ENCODE measurements at places on chromosomes 1 and 21.
A peak's percentile ranks its signal among the peaks of the same experiment; 100 is the strongest.

- peak overlapping the region; percentile 98 for H3K27ac ChIP-seq
- H3K4me3 ChIP-seq: no peak overlapping the region
- H3K36me3 ChIP-seq: no peaks in the 10 kb centered on the region
- peaks cover 12% of the 10 kb centered on the region for H3K4me1 ChIP-seq
These were observed 1.5 kb upstream of the PTP4A2 start for GRCh38 chr1:31939484-31940329.

DNA sequence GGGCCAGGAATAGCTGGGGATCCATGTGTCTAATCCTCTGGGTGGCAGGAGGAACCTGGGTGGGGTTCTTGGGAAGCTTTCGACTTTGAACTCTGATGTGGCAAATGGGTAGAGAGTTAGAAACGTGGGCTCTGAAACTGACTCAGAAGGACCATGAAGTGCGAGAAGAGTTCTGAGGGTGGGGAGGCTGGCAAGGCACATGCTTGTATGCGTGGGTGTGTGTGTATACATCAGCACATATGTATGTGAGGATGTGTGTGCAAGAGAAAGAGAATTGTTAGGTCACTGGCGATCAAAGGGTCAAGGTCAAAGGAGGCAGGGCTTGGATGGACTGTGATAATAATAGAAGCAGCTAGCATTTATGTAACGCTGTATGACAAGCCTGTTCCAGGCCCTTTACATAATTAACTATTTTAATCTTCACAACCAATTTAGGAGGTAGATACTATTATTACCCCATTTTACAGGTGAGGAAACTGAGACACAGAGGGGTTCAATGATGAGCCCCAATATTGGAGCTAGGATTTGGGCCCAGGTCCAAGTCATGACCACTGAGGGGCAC lies 84.5 kb upstream of the POU3F1 start:
- no peaks in the 10 kb centered on the region for H3K27me3 ChIP-seq
- no peak overlapping the region for H3K4me3 ChIP-seq
- no peaks in the 10 kb centered on the region for H3K36me3 ChIP-seq
- DNase-seq: no peak

GRCh38 chr1:161935264-161935663 lies 88.4 kb downstream of the OLFML2B start:
- no peak for DNase-seq
- H3K27ac ChIP-seq: no peak overlapping the region
- H3K4me1 ChIP-seq: no peaks in the 10 kb centered on the region
- H3K36me3 ChIP-seq: no peaks in the 10 kb centered on the region
- no peak overlapping the region for H3K4me3 ChIP-seq

DNA sequence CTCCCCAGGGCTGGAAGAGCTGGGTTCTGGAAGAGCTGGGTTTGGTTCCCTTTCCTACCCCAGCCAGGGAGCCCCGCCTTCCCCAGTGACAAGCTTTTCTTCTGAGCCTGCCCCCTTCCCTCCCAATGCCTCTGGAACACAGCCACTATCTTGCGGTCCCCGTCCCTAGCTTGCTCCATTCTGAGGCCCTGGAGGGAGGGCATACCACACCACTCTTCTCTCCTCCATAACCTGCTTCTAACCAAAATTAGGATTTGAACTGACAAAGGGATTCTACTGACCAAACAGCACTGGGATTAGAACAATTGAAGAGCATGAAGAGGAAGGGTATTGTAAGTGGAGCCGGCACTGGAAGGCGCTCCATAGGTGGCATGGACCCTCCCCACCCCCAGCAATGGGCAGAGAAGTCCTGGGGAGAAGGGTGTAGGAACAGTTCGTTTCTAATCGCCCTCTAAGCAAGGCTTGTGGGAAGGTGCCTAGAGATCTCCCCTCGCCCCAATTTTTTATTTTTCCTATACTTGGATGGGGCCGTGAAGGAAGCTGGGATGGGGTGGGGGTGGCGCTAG lies 690 bp downstream of the C1orf216 start:
- DNase-seq: no peak
- no peaks in the 10 kb centered on the region for H3K36me3 ChIP-seq
- peak overlapping the region; percentile 80 for H3K27ac ChIP-seq
- peak overlapping the region; percentile 73 for H3K4me3 ChIP-seq

GRCh38 chr1:13922466-13923110 lies 222.6 kb downstream of the PRDM2 start:
- H3K4me1 ChIP-seq: no peaks in the 10 kb centered on the region
- no peaks in the 10 kb centered on the region for H3K36me3 ChIP-seq
- H3K4me3 ChIP-seq: no peak overlapping the region

DNA sequence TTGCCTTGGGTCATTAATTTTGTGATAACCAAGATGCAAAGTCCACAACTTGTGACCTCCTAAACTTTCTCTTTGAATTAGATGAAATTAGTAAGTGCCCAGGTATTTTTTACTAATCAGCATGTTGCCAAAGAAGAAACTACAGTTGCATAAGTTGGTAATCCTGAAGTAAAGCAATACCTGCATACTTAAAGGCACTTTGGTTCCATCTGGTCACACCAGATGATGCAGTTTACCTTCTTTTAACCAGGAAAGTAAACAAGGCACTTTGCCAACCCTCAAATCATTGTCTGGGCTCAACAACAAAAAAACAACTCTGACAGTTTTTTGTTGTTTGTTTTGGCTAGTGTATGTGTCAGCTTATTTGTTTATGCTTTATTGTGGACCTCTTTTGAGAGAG lies 55.5 kb upstream of the DYNLT5 start:
- H3K4me3 ChIP-seq: no peak overlapping the region
- H3K27me3 ChIP-seq: no peaks in the 10 kb centered on the region
- no peak for DNase-seq
